ENCODE measurements at places on chromosomes 3 and 15.

- DNase-seq: no peak
These were observed 1009.1 kb upstream of the SEMA6D start for GRCh38 chr15:46708226-46708625.

DNA sequence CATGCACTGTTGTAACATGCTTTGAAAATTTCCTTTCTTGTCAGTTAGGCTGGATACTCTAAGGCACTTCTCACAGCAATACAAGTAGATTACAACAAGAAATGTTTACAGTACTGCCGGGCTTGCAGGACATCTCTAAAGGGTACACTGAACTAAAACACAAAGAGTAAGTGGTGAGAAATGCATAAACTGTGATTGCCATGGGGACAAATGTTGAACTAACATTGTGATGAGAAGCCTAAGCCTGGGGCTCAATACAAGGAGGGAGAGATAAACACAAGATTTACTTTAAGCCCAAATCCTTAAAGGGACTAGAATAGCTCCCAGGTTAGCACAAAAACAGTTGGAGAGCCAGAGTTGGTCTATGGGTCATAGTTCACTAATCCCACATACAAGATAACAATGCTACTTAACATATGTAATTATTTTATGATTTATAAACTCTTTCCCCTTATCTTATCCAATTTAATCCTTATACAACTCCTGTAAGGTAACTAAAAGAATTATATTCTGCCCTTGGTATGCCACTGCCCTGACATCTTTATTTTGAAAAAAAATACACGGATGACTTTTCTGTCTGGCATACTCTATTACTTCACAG, 126.9 kb downstream of the THRB start:
- DNase-seq: no peak

DNA sequence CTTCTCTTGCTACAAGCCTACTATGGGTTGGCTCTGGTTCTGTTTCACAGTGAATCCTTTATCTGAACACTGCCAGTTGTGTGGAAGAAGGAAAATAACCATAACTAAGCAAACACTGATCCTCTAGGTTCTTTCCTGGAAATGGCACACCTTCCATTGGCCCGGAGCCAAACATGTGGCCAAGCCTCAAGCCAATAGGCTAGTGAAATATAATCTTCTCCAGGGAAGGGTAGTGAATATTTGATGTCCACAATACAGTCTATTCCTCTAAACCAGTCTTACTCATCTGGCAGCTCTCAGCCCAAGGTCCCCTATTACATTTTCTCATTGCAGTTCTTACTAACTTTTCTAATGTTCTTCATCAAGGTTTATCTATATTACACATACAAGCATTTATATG, 921.3 kb downstream of the TUSC7 start:
- DNase-seq: no peak

DNA sequence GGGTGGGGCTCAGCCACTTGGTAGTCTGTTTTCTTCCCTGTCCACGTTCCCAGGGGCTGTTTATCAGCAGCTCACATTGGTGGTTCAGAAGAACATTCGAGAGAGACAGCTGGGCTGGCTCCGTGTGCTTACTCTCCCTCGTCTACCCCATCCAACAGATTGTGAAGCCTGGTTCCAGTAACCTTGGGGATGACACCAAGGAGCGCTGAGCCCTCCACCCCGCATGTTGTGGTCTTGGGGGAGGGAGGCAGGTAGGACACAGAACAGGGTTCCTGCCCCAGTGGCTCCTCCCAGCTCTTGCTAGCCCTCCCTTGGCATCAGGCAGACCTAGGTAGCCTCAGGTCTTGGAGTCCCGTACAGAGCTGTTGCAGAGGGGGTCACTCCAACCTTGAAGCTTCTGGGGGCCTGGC, 33.1 kb downstream of the KLF13 start:
- DNase-seq: no peak

DNA sequence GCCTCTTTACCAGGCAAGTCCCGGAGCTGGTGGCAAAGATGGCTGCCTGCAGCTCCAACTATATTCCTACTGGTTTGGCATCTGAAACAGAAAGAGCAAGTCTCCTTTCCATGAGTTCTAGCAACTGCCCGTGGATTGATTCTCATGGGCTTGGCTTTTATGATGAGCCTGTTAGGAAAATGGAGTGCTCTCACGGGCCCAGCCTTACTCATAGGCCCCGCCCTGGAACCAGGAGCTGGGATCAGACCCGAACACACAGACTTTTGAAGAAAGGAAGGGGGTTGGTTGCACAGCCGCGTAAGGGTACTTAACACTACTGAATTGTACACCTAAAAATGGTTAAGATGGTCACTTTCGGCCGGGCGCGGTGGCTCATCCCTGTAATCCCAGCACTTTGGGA, 2.9 kb downstream of the NRROS start:
- DNase-seq: no peak

Data from activated naive CD8-positive, alpha-beta T cell treated with anti-CD3 and anti-CD28 coated beads for 36 hours (primary cell).